IPS-NIHi11 (cell line): ENCODE measurements at places on chromosomes 4 and X.

GRCh38 chrX:103423955-103424638 is 47.8 kb downstream of the BEX3 start:
- DNase-seq: peak; percentile 11

GRCh38 chrX:69291116-69291515 is 125.9 kb upstream of the PJA1 start:
- DNase-seq: no peak

GRCh38 chr4:23171976-23172375 is 479.2 kb downstream of the GBA3 start:
- DNase-seq: no peak

GRCh38 chrX:95612350-95612749 is 1072.3 kb upstream of the DIAPH2 start:
- DNase-seq: no peak

DNA sequence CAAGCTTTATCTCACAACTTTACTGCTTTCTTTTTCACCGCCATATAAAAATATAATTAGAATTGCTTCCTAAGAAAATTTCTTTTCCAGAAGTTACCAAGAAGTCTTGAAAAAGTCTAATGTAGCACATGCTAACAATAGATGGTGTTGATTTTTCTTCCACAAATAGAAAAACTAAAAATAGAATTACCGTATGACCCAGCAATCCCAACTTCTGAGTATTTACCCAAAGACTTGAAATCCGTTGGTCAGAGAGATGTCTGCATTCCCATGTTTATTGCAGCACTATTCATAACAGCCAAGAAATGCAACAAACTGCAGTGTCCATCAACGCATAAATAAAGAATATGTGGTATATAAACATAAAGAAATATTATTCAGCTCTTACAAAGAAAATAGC is 17.8 kb upstream of the EDNRA start:
- no peak for DNase-seq

DNA sequence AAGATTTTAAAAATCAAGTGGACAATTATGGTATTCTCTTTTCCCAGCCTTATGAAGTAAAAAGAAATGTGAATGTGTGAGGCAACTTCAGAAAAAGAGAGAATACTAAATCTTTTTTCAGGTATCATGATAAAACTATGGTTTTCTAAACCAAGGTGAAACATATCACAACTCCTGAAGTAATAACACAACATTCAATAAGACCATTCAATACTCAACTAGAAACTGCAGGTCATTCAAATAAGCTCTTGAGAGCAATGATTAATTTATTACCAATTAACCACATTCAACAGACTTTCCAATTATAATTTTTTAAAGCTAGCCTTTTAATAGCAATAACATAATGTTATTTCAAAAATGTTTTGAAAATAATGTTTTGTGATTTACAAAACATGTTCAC is 35.8 kb downstream of the SLC10A7 start:
- DNase-seq: no peak

DNA sequence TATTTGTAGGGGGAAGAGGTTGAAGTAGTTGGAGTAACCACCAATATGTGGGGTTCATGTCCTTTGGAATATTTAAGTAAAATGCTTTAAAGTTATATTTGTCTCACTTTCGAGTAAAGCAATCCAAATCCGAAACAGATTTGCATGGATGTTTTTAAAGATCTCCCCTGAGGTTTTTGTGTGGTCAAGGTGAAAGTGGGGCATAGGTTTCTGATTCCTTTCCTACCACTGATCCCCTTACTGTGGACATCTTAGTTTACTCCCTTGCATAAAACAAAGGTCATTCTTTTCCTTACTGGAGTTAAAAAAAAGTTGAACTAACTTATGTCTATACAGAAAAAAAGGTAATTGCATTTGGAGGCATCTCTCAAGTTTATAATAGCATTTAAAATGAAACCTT is 71.9 kb upstream of the PHOX2B start:
- DNase-seq: no peak

GRCh38 chrX:136146614-136147314 is 569 bp upstream of the FHL1 start:
- DNase-seq: peak; percentile 43

GRCh38 chrX:28552322-28552721 is 34.9 kb upstream of the IL1RAPL1 start:
- no peak for DNase-seq

GRCh38 chr4:98566361-98567008 is 91.9 kb downstream of the TSPAN5 start:
- no peak for DNase-seq
